Vein endothelial cell (primary cell): ENCODE measurements at places on chromosomes 3 and 15. TPM values are rescaled to one million over a fixed set of nuclear protein-coding genes. Genes with fewer than 3 reads are reported as not detected.

Gene IQSEC1
- total RNA-seq = 21.2 and 23.4 TPM in 2 replicates

Gene NMNAT3
- total RNA-seq = 0.65 and 0.76 TPM in 2 replicates

Gene KIAA1143
- 22.5 and 26.2 TPM in 2 replicates for total RNA-seq

Gene STARD9
- 20.3 and 27.1 TPM in 2 replicates for total RNA-seq

Gene DNASE1L3
- total RNA-seq = 0.65 TPM in 1 of 2 replicates, not detected in the other

Gene FURIN
- total RNA-seq = 99.7 and 119 TPM in 2 replicates

Gene HYAL3
- total RNA-seq = 11.0 and 11.8 TPM in 2 replicates

Gene THRB
- 0.19 and 0.33 TPM in 2 replicates for total RNA-seq

Gene LRTM1
- not detected in 2 replicates for total RNA-seq

Gene CDCP1
- 0.96 and 0.98 TPM in 2 replicates for total RNA-seq

Gene MCTP2
- 2.9 and 3.2 TPM in 2 replicates for total RNA-seq

Gene ABI3BP
- total RNA-seq = 16.7 and 44.4 TPM in 2 replicates

Gene COLQ
- total RNA-seq = 0.29 and 0.98 TPM in 2 replicates

Gene RLBP1
- total RNA-seq = not detected in 2 replicates

Gene BCHE
- 3.8 and 11.1 TPM in 2 replicates for total RNA-seq

Gene GUCA1C
- not detected in 2 replicates for total RNA-seq

Gene CPA3
- total RNA-seq = 0.48 and 0.98 TPM in 2 replicates

Gene DAPK2
- total RNA-seq = 9.1 and 13.5 TPM in 2 replicates

Gene SNTN
- not detected in 2 replicates for total RNA-seq

Gene CELF6
- total RNA-seq = under 0.01 and 0.10 TPM in 2 replicates

Gene CD86
- total RNA-seq = not detected in 2 replicates

Gene SEMA3F
- 38.3 and 76.8 TPM in 2 replicates for total RNA-seq

Gene DNAJA4
- total RNA-seq = 3.6 and 3.7 TPM in 2 replicates

Gene TMC3
- total RNA-seq = not detected in 2 replicates

Gene FANCD2OS
- not detected in 2 replicates for total RNA-seq

Gene SEC22A
- total RNA-seq = 24.2 and 25.2 TPM in 2 replicates

Gene SCAMP5
- total RNA-seq = 10.8 and 11.1 TPM in 2 replicates

Gene INTS14
- total RNA-seq = 41.5 and 44.7 TPM in 2 replicates

Gene CSPG4
- total RNA-seq = 0.19 and 0.33 TPM in 2 replicates

Gene SEMA3G
- total RNA-seq = 18.2 and 65.0 TPM in 2 replicates

Gene ZDHHC19
- total RNA-seq = not detected in 2 replicates

Gene LIPC
- total RNA-seq = 0.33 TPM in 1 of 2 replicates, not detected in the other
